ENCODE measurements at places on chromosomes 5 and 9. TPM values are rescaled to one million over a fixed set of nuclear protein-coding genes. Genes with fewer than 3 reads are reported as not detected.

GRCh38 chr9:9820436-9820835 lies 792.4 kb downstream of the PTPRD start:
- no peak for DNase-seq

DNA sequence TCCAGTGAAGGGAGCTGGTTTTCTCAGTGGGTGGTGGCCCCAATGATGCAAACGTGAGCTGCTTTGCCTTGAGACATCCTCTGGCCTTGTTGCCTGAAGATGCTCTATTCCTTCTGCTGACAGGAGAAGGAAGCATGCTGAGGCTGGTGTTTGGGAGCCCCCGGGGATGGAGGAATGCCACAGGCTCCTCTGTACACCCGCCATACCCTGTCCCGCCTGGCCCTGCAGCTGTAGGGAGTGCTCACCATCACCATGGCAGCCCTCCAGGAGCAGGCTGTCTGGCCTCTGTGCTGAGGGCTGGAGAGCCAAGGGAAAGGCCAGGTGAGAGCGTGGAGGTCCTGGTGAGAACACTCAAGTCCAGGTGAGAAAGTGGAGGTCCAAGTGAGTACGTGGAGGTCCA lies 134.4 kb downstream of the MRPL36 start:
- DNase-seq, result peak; percentile 38

- DNase-seq, result no peak
Measured at GRCh38 chr9:85452841-85453240, 288.9 kb downstream of the AGTPBP1 start.

DNA sequence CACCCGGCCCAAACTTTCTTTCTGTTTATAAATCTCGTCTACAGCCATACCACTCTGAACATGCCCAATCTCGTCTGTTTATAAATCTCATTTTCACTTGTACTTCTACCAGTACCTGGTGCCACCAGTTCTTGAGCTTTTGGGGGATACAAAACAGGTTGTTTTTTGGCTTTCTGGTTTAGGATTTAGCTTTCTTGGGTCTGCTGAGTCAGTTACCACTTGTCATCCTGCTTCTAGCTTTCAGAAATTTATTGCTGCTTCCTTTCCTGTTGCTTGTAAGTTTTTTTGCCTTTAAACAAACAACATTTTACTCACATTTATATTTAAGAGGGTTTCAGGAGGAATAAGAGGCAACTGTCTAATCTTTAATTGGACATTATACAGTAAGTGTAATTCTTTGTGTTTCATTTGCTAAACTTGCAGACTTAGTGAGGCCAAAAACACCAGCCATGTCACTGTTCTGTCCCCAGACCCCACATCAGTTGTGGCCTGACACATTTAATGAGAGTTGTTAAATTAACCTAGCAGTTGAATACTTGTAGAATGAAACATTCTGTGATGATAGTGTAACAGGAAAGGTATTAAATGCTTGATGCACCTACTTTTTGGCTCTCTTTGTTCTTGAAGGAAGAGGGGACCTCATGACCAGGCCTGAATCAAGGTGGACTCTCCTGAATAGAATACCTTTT lies 11.8 kb downstream of the NDFIP1 start:
- DNase-seq, result no peak

GRCh38 chr5:141492168-141492885 lies 3.4 kb downstream of the PCDHGC5 start:
- DNase-seq, result no peak

DNA sequence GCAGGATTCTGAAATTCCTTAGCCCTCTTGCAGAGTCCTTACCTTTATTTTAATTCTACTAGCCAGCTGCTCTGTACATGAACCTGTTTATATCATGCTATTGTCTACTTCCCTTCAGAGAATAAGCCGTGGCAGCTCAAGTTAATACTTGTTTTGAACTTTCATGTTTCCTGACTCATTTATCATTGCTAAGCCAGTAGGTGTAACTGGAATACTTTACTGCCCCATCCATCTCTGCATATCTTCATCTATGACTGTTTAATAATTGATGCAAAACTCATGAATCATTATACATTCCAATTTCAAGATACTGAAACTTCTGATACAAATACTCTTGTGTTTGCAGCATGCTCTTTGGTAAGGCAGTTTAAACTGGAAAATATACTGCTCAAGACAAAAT lies 174.7 kb downstream of the PPP2R2B start:
- no peak for DNase-seq

GRCh38 chr9:137411645-137412380 lies 11.1 kb downstream of the EXD3 start:
- DNase-seq, result peak; percentile 83

- DNase-seq, result no peak
Measured at GRCh38 chr5:133205649-133206048, 153.8 kb downstream of the HSPA4 start.

DNA sequence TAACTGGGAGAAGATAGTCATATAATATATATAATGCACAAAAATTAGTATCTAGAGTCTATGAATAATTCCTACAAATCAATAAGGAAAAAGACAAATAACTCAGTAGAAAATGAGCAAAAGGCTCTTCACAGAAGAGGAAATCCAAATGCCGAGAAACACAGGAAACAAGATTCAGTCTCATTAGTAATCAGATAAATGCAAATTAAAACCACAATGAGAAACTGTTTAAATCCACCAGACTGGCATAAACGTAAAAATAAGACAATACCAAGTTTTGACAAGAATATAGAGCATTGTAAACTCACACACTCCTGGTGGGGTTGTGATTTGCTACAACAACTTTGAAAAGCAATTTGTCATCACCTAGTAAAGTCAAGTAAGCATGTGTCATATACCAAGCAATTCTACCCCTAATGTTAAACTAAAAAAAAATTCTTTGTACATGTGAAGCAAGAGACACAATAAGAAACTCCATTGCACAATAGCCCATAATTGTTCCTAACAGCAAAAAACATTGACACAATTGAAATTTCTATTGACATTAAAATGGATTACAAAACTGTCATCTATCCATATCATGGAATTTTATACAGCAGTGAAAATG lies 21.0 kb upstream of the UBLCP1 start:
- no peak for DNase-seq

Gene ACOT12
- total RNA-seq, result not detected
